ENCODE measurements at places on chromosomes 12 and 14.

DNA sequence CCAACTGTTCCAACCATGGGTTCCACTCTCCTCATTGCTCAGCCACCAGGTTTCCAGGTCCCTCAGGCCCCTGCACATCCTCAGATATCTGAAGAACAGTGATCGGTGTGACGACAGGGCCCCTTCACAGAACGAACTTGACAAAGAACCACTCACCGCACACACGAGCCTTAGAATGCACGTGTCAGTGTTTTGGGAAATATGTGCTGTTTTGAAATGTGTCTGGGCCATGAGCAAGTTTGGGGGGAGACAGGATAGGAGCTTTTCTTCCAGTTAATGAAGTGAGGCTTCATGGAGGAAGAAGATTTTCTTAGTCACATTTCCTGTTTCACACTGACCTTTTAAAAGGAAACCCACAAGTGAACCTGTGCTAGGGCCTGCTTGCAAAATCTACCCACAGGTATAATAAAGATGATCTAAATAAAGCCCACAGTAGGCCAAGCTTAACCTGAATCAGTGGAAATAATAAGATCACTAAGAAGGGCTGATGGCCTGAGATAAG lies 58.6 kb downstream of the ZFP36L1 start:
- DNase-seq: peak; percentile 56

DNA sequence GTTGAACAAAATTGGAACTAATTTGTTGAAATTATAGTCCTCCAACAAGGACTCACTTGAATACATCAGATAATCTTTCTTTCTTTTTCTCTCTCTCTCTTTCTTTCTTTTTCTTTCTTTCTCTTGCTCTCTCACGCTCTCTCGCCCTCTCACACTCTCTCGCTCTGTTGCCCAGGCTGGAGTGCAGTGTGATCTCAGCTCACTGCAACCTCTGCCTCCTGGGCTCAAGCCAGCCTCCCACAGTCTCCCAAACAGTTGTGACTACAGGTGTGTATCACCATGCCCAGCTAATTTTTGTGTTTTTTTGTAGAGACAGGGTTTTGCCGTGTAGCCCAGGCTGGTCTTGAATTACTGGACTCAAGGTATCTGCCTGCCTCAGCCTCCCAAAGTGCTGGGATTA lies 22.8 kb downstream of the WDR20 start:
- DNase-seq: no peak

DNA sequence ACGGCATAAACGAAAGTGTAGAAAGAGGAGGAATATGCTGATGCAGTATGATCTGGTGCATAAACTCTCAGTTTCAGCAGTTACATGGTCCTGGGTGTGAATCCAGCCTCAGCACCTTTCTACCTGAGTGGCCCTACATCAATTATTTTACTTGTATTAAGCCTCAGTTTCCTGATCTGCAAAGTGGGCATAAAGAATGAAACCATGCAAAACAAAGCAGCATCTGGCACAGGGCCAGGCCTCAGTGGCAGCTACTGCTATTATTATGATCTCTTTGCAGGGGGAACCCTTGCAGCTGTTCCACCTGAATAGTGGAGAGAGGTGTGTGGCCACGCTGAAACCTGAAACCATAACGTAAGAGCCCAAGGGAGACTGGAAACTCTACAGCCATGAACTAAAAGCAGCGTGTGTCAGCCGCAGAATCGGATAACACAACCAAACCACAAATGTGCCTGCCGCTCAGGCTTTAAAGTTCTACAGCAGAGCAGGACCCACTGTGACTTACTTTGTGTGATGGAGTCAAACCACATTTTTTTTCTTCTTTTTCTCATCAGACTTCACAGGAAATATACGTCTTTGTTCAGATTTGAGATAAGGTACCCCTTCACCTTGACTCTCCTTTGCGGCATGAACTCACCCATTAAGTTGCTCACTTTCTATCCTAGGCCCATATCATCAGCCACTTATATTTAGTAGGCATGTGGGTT lies 29.2 kb upstream of the FOS start:
- DNase-seq: peak; percentile 71

GRCh38 chr14:93994919-93995682 lies 2.0 kb upstream of the CCDC197 start:
- DNase-seq: peak; percentile 56

DNA sequence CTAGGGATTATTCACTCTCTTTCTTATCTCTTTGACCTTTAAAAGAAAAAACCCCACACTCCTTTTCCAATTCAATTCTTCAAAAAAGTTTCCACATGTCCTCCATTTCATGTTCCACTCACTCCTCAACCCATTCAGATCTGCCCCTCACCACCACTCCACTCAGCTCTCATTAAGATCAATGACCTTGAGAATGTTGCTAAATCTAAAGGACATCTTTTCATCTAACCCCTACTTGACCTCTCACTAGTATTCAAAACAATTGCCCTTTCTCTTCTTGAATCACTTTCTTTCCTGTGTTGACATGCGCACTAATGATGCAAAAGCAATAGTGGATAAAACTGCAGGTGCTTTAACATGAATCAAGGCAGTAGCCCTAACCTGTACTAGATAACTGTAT lies 9.9 kb downstream of the HECTD1 start:
- DNase-seq: no peak

DNA sequence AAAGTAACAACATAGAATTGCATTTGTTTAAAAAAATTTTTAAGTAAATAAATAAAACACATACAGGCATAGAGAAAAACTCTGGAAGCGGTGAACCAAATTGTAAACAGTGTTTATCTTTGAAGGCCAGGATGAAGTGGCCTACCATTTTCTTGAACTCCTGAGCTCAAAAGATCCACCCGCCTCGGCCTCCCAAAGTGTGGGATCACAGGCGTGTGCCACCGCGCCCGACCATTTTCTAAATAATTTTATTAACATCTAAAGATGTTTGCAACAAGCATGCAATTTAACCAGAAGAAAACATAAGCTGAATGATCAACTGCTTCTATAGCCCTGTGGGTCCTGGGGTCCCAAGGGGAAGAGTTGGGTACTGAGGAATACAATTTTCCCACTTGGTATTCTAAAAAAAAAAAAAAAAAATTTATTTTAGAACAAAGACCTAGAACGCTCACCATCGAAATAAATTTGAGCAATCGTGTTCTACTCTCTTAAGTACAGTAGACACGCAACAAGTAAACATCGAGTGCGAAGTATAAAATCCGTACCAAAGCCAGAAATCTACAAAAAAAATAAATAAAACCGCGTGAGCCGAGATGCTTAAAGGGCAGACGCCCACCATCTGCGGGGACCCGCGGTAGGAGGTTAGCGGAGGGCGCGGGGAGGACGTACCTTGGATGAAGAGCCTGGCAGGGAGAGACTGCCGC lies 484 bp downstream of the MIS18BP1 start:
- no peak for DNase-seq

DNA sequence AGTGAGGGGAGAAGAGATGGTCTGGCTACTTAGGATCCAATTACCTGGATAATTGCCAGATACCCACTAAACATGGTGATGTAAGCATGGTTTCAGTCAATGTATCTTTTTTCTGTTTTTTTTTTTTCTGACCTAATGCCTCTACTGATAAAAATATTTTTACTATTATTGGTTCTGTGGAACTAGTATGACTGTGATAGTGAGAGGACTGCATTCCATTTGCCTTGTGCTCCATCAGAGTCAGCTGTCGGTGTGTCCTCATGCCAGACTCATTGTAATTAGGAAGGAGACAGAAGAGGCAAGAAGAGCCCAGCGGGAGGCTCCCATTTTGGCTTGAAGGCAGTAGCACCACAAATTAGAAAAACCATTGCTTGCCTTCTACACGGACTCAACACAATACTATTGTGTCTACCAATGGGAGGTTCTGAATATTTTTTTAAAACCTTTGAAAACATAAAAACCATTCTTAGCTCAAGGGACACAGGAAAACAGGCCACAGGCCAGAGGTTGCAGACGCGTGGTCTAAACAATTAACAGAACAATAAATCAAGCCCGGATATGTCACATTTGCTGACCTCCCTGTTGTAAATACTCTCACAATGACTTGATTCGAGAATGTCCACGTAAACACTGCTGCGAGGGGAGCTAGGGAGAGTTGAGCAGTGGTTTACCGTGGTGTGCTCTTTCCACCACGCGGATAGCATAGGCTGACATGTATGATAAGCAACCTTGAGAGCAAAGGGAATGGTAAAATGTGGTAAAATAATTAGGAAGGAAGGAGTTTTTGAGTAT lies 13.5 kb upstream of the DCP1B start:
- no peak for DNase-seq

GRCh38 chr12:22576473-22576872 lies 32.1 kb upstream of the C2CD5 start:
- no peak for DNase-seq

All from activated CD4-positive, CD25-positive, alpha-beta regulatory T cell treated with anti-CD3 and anti-CD28 coated beads, Interleukin-2, amount 50 U/mL, for 72 hours (primary cell).